ENCODE measurements at places on chromosomes 5 and 9.

DNA sequence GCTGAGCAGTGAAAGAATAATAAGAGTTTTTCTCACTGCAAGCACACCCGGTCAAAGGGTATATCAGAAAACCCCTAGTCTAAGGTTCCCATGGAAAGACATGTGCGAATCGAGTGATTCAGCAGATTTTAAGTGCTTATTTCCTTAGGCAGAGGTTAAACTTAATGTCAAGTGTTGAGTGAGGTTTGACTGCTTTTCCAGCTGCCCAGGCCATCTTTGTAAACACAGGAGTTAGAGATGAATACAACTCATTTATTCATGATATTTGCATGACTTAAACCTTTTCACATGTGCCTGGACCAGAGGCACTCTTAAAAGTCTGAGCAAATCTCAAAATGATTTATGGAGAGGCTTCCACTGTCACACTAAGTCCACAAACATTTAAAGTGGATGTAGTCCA lies 137.8 kb upstream of the RGMB start:
- peak; percentile 80 for DNase-seq

DNA sequence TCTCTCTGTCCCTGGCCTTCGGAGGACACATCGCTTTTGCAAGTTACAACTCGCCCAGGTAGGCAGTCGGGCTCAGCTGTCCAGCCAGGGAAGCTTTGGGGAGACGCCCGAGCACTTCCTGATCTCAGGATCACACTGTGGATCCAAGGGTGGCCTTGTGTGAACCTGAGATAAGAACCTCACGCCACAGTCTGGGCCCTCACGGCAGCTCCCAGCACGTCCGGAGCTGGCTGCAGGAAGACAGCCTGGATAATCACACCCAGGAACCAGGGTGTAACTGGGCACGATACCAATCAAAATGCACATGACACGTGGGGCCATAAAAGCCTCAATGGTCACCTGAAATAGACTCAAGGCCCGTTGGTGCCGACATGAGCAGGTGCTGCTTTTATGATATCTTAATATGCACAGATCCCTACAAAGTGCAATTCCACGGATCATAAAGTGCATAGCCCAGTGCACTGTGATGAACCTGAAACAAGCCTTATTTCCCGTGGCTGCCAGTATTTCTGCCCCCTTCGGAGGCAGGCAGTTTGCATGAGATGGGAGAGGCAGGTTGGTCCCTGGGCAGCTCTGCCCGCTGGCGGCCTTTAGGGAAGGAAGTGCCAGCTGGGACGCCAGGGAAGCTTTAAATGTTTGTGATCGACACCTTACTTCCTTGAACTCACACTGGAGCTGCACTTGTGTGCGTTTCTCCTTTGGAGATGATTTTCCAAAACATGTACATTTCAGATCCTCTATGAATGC lies 14.5 kb downstream of the SLC6A18 start:
- DNase-seq = peak; percentile 23

GRCh38 chr5:86981898-86982297 lies 285.8 kb upstream of the RASA1 start:
- DNase-seq = no peak

GRCh38 chr9:128901379-128901778 lies 19.4 kb upstream of the PHYHD1 start:
- no peak for DNase-seq

GRCh38 chr9:115637661-115638060 lies 515.9 kb upstream of the PAPPA start:
- no peak for DNase-seq

DNA sequence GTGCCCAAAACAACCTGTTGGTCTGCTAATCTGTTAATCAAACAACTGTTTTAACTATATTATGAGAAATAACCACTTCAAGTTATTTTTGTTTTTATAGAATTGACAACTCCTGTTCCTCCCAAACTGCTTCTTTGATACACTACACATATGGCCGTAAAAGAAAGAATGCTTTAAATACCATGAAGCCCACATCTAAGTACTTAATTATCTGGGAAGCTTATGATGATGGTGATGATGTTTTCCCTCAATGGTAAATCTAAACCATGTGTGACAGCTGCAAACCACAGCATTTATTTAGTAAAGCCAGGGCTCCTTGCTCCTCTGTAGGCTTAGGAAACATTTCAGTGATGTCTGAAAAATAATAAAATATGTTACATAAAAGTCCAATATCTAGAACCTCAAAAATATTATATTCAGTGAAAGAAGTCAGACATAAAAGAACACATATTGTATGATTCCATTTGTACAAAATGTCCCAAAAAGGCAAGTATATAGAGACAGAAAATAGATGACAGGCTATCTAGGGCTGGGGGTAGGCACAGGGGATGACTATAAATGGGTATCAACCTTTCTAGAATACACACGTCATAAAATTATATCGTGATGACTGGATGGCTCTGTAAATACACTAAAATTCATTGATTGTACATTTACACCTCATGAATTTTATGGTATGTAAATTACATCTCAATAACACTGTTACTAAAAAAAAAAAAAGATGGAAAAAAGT lies 154.1 kb downstream of the EFNA5 start:
- DNase-seq = no peak

DNA sequence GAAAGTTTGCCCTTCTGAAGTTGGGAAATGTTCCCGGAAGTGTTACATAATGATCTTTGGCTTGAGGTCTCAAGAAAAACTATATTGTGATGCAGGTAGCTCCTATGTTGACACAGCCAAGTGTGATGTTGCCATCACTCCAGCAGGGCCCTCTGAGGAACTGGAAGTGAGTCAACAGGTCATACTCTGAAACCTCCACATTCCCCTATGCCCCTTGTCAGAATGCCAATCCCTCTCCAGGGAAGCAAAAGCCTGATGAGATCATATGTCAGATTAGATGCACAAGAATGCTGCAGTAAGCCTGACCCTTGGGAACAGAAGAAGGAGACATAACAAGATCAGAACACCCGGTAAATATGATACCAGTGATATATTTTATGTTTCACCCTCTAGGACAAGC lies 66.8 kb upstream of the ITGA2 start:
- DNase-seq = no peak

- DNase-seq = peak; percentile 75
These were observed 4.6 kb downstream of the EPB41L4B start for GRCh38 chr9:109316207-109316640.
